ENCODE measurements at places on chromosomes 3 and 15.

- DNase-seq = peak; percentile 9
Measured at GRCh38 chr15:42020713-42021273, at the start of gene PLA2G4E. PLA2G4E (minus strand) TSS chr15:42021042; CDS start chr15:42021030, 12 bp downstream.

GRCh38 chr3:172726380-172726779 is 15.5 kb upstream of the NCEH1 start:
- DNase-seq = no peak

DNA sequence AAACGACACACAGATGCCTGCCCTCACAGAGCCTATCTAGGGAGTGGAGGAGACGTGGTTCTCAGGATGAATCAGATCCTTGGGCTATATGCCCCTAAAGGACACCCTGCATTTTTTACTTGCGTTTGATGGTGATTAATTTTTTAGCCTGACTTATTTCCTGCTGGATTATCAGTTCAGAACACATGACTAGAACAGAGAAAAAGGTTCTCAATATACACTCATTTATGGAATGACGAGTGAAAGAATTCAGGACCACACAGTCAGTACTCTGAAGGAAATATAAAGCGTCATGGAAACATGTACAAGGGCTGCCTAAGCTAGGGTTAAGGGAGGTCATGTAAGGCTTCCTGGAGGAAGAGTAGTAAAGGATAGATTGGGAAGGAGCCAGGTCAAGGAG is 121.8 kb downstream of the SSR3 start:
- no peak for DNase-seq

DNA sequence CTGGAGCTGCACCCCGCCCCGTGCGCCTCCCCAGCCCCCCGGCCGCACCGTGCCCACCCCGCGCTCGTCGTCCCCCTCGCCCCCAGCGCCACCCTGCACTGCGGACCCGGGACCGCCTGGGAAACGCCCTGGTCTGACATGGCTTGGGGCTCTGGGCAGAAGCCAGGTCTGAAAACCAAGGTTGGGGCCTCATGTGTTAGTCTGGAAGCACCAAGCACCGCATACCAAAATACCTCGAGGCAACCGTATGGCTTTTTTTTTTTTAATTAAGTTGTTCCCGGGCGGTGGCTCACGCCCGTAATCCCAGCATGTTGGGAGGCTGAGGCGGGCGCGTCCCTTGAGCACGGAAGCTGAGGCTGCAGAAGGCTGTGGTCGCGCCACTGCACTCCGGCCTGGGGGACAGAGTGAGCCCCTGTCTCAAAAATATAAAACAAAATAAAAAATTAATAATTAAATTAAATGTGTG is 91.5 kb upstream of the CHD2 start:
- no peak for DNase-seq

DNA sequence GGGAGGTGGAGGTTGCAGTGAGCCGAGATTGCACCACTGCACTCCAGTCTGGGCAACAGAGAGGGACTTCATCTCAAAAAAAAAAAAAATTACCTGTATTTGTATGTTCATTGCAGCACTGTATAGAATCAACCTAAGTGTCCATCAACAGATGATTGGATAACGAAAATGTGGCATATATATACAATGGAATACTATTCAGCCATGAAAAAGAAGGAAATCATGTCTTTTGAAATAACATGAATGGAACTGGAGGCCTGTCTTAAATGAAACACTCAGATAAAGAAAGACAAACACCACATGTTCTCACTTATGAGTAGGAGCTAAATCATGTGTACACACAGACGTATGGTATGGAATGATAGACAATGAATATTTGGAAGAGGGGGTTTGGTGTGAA is 59.4 kb upstream of the MEF2A start:
- DNase-seq = no peak

- DNase-seq = peak; percentile 78
Measured at GRCh38 chr3:4290272-4290893, 12.8 kb upstream of the SETMAR start.

All from hematopoietic multipotent progenitor cell treated with erythropoietin and hydrocortisone succinate and interleukin-3 and kit ligand, for 4 days (in vitro differentiated cells).